Activated T-cell treated with anti-CD3 and anti-CD28 coated beads for 48 hours (primary cell): ENCODE measurements at places on chromosomes 5 and 9.

DNA sequence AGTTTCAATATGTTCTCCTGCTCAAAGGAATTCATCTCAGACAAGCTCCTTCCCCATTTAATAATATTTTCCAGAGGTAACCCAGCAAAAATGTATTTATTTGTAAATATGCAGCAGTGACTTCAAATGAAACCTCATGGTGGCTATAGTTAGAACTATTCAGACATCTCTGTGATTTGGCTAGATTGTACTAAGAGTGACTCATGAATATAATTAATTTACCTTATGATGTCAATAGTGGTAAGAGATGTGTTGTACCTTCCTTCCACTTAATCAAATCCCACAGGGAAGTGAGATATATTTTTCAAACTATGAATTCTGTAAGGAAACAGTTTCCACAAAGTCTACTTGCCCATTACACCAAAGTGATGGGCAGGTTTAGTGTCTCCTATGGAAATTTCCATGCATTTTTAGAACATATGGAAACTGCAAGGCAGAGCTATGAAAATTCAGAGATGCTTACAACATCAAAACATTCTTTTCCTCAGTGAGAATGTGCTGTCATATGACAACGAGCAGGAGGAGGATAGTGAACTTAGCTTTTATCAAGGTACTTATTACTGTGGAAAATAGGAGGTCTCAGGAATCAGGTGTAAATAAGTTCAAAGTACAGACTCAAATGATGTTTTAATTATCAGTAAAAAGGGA lies 34.0 kb upstream of the SPDL1 start:
- no peak for DNase-seq

DNA sequence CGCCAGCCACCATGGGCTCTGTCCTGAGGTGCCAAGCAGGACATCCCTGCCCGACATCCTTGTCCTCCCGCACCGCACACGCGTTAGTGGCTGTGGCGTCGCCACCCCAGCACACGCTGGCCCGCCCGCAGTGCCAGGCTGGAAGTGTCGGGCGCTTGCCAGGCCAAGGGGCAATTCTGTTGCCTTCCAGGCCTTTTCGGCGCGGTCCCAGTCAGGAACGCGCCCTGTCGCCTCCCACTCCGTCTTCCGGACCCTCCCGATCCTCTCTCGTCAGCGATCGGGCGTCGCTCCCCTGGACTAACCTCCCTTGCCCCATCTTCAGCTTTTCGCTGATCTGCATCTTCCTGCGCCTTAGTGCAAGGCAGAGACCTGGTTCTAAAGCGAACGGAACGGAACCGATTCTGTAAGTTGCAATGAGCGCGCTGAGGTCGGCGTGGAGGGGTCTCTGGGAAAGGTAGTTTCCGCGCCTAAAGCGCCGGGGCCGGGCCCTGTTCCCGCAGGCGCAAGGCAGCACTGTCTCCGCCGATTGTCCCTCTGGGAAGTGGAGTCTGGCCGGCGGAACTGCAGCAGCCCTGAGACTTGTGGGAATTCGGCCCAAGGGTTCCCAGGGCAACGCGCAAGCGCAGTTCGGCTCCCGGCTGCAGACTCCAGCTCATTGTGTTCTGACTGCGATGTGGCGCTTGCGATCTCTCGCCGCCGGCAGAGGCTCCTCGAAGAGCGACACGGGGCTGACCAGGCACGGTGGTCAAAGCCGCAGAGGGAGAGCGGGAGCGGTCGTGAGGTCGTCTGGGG lies at the start of gene ZNF454:
Gene ZNF454, plus strand, starts transcription at position 630 of the 792 bp plus-strand sequence. CDS start 1,594 bp downstream, outside the sequence.
- no peak for DNase-seq

DNA sequence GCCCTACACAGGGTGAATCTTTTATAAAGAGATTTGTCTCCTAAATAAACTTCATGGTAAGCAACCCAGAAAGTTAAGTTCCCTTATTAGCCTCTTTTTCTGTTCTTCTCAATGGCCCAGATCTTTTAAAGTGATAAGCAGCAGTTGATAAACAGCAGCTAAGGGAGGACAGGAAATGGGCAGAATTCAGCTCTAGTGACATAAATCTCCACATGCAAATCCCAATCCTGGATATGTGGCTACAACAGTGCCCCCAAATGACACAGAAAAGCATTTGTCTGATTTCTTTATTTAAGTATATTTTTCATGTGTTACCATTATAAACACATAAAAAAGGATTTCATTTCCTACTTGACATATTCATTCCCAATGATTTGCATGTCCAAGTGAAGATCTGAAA lies 199.0 kb downstream of the DTWD2 start:
- DNase-seq, result no peak

DNA sequence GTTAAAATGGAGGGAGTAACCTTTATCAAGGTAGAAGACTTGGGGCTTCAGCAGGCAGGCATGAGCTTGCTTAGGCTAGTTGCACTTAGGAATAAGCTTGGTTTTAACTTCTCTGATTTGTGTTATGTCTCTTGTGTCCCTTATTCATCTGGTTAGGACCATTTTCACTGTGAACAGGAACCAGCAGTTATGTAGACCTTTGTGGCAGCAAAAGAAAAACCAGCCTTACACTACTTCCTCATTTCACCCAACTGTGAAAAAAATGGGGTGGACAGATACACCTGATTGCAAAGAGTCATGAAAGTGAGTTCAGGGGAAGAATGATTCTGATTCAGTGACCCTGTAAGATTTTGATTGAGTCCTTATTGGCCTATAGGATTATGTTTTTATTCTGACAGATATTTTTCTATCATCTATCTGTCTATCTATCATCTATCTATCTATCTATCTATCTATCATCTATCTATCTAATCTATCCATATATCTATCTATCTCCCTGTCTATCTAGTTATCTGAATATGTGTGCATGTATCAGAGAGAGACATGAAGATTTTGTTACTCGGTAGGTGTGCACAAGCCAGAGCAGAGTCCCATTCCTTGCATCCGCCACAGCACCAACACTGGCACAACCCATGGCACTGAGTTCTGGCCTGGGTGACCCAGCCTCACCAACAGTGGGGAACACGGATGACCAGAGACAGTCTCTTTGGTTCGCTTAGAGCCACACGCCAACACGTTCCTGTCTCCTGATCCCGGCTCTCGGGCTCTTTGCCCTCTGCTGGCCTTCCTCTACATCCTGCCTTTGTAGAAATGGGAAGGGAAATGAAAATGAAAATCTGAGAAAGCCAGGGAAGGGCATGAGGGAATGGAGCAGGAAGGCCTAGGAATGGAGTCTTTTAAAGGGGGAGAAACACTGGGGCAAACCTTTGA lies 1.3 kb upstream of the ZNF366 start:
- DNase-seq, result no peak

DNA sequence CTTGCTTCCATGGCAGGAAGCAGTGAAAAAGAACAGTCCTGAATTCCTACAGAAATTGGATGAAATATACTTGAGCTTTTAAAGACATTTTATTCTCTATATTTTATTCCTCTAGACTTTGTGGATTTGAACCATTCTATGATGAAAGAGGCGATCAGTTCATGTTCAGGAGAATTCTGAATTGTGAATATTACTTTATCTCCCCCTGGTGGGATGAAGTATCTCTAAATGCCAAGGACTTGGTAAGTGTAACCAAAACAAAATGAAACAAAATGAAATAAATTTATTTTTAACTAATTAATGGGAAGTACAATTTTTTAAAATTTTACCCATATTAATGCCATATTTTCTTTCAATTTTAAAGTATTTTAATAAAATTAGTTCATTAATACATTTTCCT lies 34.1 kb downstream of the STARD4 start:
- DNase-seq, result no peak

- DNase-seq, result no peak
Measured at GRCh38 chr9:70678153-70678552, 263.7 kb upstream of the KLF9 start.

DNA sequence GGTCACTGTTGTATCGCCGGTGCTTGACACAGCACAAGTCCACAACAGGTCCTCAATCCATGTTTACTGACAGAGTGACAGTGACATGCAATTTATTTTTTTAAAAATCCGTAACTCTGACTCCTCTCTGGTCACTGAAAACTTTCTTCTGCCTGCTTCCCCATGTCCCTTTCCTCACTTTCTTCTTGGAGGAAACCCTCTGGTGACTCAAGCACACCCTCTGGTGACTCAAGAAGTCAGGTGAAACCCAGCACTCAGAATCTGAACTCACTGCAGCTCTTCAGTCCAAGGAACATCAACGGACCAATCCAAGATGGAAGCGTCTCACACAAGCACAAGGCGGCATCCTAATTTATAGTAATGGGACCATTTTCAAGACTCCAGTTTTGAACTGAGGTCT lies 245.9 kb downstream of the FSTL4 start:
- DNase-seq, result no peak

DNA sequence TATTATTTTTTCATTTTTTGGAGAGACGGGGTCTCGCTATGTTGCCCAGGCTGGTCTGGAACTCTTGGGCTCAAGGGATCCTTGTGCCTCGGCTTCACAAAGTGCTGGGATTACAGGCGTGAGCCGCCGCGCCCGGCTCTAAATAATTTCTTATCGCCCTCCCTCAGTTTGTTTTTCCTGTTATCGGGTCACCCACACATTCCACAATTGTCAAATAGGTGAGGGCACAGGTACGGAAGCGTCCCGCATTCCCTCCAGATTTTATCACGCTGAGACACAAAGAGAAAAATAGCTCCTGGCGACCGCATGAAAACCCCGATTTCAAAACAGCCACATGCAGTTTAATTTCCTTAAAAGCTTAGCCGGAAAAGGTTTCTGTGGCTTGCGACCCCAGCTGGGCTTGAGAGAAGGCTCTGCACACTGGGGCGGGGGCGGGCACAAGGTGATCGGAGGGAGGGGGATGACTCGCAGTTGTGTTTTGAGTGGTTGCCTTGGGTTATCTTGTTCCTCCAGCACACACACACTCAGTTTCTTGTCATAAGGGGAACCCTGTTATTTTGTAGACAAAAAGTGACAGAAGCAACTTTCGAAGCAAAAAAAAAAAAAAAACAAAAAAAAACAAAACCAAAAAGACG lies 717 bp upstream of the IQGAP2 start:
- peak; percentile 76 for DNase-seq

GRCh38 chr9:123011878-123012528 lies 21.5 kb upstream of the GPR21 start:
- no peak for DNase-seq

- DNase-seq, result no peak
Measured at GRCh38 chr5:155594270-155594669, 580.7 kb downstream of the KIF4B start.

DNA sequence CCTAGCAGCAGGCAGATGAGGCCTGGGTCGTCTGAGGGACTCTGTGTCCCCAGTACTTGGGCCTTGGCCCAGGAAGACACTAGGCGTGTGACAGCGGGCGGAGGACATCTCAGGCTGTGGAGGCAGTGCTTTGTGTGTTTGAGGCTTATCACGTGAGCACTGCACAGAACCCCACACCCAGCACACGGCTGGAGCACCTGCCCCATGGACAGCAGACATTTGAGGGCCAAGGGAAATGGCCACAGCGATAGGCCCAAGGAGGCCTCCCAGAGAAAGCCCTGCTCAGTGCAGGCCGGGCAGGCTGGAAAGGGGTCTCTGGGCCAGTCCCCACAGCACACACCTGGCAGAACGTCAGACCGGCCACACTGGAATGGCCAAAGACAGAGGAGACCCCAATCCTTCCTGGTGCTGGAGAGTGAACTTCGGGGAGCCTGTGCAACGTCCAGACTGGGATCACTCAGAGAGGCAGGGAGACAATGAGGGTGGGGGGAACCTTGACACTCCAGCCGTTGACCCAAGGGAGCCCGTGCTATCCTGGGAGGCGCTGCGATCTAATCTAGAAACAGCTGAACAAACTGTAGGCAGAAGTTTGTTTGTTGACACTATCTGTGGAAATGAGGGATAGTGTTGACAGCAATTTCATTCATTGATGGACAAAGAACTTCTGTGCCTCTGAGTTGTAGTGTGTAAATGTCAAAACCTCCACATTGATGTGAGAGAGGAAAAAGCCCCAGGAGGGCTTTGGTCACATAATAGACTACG lies 19.6 kb upstream of the FLT4 start:
- no peak for DNase-seq

DNA sequence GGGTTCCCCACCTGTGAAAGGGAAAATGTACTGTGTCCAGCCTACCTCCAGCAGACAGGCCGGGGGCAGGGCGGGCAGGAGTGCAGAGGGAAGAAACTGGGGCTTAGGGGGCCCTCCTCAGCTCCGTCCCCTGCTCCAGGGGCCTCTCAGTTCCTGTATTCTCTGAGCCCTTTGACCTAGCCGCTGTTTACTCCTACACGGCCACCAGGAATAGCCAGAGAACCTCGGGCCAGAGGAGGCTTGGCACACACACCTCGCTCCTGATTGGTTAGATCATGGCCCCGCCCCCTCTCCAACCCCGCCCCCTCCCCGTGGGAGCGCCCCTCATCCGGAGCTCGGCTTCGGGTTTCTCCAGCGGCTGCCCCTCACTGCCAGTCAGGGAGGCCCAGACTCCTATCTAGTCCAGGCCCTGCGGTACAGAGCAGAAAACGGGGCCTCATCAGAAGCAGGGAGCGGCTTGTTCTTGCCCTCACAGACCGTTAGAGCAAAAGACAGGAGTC lies 2.2 kb downstream of the ST6GALNAC6 start:
- DNase-seq, result no peak

DNA sequence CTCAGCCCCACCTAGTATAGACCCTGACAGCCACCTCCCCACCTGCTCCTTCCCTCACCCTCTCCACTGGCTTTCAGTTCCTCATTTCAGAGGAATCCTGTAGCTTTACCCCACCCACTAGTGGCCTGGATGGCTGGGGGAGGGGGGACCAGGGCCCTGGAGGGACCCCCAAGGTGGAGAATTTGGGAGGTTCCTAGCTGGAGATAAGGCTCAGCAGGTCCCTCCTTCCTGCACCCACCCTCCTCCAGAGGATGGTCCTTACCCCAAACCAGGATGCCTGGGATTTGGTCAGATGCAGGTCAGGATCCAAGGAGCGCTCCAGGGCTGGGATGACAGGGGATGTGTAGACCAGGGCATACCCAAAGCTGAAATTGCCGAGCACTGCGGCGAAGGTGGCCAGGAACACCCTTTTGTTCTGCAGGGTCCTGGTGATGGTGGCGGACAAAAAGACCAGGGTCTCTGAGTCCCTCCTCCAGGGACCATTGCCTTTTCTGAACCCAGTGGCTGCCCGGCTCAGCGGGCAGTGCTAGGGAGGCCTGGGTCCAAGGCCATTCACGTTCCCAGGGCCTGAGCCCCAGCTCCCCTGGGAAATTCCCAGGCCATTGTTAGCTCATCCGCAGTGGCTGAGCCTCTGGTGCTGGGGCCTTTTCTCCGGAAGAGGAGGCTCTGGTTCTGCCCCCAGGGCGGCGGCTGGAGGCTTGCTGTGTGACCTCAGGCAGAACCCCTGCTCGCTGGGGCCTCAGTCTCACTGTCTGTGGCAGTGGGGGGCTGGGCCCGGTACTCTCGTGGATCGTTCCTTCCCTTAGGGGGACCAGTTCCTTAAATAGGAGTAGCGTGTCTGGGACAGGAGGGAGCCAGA lies 678 bp downstream of the SLC2A6 start:
- no peak for DNase-seq

GRCh38 chr5:159106193-159106568 lies 6.5 kb upstream of the EBF1 start:
- DNase-seq, result no peak
